GOT3 (cell line): ENCODE measurements at places on chromosomes 12 and 14.

DNA sequence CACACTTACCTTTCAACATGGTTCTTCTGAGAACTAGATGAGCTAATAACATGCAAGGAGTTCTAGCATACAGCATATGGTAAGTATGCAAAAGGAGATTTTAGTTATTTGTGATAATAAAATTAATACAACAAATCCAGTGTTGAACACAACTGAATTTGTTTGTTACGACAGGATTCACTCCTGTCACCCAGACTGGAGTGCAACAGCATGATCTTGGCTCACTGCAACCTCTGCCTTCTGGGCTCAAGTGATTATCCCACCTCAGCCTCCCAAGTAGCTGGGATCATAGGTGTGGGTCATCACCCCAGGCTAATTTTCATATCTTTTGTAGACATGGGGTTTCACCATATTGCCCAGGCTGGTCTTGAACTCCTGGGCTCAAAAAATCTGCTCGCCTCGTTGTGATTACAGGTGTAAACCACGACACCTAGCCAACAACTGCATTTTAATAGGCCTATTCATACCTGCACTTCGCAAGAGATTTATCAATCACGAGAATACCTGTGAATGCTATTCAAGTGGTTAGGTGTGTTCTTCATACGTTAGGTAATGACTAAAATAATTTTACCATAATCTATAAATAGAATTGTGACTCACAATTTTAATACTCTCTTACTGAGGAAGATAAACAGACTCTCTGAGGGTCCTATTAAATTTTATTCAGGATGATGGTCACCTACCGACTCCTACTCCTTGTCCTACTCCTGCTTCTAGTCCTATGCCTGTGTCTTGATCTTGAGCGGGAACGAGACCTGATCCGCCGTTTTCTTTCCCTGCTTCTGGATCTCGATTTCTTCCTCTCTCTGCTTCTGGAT lies 10.0 kb downstream of the RSRC2 start:
- no peak for DNase-seq

GRCh38 chr12:65827827-65828231 lies 3.5 kb downstream of the HMGA2 start:
- no peak for DNase-seq

- DNase-seq: no peak
Measured at GRCh38 chr12:78402366-78403134, 462.0 kb upstream of the SYT1 start.

- no peak for DNase-seq
Measured at GRCh38 chr12:27434673-27435565, 11.6 kb upstream of the SMCO2 start.

DNA sequence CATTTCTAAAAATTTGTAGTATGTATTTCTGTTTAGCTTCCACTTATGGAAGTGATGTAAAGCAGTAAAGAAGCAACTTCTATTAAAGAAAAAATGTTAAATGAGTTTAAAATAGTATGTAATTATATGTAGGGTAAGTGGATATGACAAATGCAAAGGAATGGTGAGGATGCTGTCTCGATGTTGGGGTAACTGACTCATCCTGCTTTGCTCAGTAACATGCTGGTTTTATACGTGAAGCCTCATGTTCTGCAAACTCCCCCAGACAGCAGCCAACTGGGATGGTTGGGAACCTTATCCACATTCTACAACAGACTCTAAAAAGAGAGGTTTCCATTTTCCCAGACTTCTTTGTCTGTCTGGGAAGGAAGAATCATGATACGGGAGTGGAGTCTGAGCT lies 1006.4 kb upstream of the TMEM132C start:
- no peak for DNase-seq

GRCh38 chr14:57831981-57832380 lies 33.9 kb downstream of the SLC35F4 start:
- DNase-seq: no peak

GRCh38 chr12:92735131-92735721 lies 32.4 kb downstream of the PLEKHG7 start:
- no peak for DNase-seq

- no peak for DNase-seq
Measured at GRCh38 chr12:111838353-111838752, 3.7 kb upstream of the MAPKAPK5 start.

GRCh38 chr12:90909069-90909770 lies 45.8 kb downstream of the CCER1 start:
- no peak for DNase-seq

DNA sequence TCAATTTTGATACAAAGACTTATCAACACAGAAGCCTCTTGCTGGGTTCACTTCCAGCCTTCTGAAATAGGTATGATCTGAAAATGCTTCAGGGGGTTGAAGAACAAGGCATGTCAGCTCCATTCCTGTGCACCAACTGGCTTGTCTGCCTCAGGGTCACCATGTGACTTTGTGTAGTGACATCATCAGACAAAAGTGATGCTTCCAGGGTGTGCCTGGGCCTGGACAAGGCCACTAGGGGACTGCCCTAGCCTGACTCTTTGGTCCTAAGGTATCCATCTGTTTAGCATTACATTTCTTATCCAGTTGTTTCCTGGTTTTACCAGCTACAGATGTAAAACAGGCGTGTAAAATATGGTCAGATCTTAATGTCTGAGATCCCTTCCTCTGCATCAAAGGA lies 155.6 kb downstream of the CAND1 start:
- DNase-seq: no peak

GRCh38 chr14:93132472-93133065 lies 16.8 kb upstream of the ITPK1 start:
- DNase-seq: no peak

- DNase-seq: no peak
Measured at GRCh38 chr14:37585971-37586796, 8.9 kb downstream of the FOXA1 start.

DNA sequence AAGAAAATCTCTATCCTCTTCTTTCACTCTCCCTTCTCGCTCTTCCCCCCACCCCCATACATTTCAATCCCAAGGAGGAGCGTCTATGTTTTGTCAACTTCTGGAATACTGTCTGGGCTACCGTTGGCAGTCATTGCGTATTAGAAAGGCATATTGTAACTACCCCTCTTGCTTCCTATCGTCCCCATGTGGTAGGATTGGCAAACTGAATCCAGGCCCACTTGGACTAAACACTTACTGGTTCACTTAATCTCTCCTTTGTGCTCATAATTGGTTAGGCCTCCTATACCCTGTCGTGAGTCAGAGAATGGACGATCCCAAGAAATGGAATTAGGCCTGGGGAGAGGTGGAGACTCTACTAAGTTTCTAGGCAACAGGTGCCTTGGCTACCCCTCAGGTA lies 68.8 kb upstream of the SLC8A3 start:
- no peak for DNase-seq

DNA sequence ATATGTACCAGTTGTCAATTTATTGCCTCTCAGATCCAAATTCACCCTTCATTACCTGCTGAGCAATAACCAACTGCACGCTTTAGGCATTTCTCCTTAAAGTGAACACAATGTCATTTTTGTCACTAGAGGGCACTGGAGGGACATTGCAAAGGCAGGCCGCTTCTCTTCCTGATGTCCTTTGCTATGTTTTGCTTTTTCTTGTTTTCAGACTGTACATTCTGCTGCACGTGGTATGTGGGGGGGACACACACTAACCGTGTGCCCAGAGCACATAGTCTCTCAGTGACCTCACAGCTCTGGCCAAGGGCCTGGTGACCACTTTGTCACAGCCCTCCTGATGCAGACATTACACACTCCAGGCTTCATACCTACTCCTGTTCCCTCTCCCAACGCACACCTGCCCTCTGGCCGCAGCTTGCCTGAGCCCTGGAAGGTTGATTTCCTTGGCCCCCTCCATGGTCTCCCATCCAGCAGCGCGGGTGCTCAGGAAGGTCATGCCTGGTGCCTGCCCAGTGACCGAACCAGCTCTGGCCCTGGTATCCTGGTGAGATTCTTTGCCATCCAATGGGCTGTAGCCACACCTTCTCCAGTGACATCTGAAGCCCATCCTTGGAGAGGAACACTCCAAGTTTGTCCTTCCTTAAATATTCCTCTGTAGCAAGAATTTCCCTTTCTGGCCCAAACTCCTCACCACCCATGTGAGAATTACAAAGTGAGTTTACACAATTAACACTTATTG lies 39.9 kb downstream of the MYO1H start:
- no peak for DNase-seq

DNA sequence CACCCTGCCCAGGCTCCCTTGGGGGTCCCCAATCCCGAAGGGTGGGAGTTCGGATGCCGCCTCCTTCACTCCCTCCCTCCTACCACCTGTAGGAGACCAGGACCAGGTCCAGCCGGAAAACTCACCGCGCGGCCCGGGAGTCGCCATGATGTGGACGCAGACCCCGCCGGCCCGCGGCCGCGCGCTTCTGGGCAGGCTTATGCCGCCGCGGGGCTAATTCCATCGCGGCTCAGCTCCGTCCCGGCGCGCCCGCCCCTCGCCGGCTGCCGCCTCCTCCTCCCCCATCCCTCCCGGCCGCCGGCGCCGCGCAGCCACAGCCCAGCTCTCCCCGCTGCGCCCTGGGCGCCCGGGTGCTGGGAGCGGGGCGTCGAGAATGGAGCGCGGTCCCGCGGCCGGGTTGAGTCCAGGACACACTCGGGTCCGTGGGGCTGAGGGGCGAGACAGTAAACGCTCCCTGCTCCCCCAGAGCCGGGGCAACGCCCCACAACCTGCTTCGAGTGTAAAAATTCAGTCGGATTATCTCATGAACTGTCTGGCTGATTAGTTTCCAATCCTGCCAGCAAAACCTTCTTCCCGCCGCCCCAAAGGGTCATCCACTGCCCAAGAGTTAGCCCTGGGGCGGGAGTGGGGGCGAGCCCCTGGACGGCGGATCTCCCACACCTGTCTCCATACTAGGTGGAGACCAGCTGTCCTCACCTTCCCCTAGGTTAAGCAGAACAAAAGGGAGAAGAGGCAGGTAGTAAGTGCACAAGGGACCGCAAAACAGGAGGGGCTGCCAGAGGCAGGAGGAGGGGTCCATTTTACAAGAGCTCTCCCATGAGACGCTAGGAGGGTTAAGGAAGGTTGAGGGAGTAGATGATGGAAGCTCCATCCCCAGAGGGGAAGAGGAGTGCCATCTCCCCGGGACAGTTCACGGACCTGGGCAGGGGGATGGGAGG lies at the start of gene ANO2:
TSS of gene ANO2 (minus strand) at position 189 of the 938 bp plus-strand sequence. CDS start at position 147, 42 bp downstream.
- DNase-seq: no peak

DNA sequence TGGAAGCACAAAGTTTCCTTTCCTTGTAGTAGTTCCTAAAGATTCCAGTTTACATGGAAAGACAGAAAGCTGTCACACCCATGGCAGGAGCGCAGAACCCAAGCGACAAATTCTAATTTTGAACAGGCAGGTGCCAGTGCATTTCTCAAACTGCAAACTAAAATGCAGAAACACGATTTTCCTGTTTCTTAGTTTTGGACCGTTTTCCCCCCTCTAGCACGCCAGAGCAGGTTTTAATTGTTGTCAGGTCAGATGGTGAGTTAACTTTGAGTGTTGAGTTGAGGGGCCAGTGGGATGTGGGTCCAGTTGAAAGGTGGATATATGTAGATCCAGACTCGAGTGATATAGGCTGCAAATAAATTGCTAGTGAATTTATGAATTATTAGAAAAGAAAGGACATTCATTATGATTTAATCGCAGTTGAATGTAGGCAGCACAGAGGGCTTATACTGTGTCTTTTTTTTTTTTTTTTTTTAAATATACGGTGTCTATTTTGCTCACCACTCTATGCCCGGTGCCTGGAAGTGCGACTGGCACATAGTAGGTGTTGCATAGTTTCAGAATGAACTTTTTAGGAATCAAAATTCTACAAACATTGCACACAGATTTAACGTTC lies 909 bp upstream of the ETFBKMT start:
- no peak for DNase-seq

DNA sequence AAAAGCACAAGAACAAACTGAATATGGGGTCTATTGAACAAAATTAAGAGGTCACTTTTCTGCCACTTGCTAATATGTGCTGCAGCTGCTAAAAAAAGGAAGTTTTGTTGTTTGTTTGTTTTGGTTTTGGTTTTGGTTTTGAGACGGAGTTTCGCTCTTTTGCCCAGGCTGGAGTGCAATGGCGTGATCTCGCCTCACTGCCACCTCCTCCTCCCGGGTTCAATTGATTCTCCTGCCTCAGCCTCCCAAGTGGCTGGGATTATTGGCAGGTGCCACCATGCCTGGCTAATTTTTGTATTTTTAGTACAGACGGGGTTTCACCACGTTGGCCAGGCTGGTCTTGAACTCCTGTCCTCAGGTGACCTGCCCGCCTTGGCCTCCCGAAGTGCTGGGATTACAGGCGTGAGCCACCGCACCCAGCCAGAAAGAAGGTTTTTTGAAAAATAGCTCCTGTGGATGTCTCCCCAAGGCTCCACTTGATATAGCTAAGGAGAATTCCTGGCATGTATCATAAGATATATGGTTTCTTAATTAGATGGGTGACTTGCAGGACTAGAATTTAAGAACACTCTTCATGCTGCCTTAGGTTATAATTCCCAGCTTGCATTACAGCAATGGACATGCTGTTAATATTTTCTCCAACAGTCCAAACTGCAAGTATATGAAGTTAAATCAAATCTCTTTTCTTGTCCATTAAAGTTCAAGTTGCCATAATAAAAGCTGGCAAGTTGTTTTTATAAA lies 237.6 kb upstream of the AMIGO2 start:
- no peak for DNase-seq

DNA sequence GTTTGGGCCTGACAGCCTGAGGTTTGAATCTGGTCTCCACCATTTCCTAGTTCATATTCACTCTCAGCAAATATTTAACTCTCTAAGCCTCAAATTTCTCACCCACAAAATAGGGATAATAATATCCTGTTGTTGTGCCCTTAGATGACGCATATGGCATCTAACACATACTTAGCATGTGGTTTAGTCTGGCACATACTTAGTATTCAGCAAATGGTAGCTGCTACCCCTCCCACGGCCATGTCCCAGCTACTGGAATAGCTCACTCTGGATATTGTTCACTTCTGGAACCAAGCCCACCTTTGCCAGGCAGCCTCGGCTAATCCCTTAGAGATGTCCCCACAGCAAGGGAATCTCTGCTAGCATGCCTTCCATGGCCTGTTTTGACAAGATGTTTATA lies 53.3 kb downstream of the BICD1 start:
- no peak for DNase-seq

DNA sequence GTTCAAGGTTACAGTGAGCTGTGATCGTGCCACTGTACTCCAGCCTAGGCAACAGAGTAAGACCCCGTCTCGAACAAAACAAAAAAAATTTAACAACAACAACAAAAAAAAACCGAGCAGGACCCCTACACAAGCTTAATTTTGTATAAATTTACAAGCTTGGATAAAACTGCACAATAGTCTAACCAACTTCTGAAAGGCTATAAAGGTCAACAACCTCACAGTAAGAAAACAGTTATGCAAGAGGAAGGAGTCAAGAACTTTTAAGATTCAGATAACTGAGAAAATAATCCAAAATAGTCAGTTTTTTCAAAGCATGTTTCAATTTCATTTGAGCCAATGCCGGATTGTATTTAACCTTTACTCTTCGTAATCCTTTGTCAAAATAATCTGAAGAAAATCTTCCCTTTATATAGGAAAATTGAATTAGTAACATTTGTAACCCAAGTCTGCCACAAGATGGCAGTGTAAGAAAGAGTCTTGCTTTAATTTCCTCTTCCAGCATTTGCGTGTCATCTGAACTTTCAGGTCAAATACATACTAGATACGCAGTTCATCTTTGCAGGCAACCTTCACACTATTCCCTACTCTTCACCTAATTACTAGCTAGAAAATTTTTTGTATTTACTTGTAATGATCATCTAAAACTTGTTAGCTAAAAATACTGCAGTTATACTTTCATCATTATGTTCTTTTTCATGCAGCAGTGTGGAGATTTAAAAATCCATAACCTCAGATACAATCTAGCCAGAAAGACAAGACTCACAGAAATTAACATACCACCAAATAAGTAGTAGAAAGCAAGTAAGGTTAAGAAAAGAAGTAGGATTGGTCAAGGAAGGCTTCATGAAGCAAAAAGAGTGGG lies 5.8 kb downstream of the CCNB1IP1 start:
- DNase-seq: no peak

- no peak for DNase-seq
Measured at GRCh38 chr14:54102051-54102456, 145.4 kb upstream of the BMP4 start.
